Stimulated activated effector memory CD8-positive, alpha-beta T cell treated with anti-CD3 and anti-CD28 coated beads, Interleukin-12 subunit alpha, Interleukin-12 subunit beta, amount 100 ng/mL, for 72 hours (primary cell): ENCODE measurements at places on chromosomes 5 and 9.
A peak's percentile ranks its signal among the peaks of the same experiment; 100 is the strongest.

- no peak for DNase-seq
Observed at GRCh38 chr9:121499427-121500164, at the start of gene GGTA1. Gene GGTA1, minus strand, starts transcription at chr9:121499844. Its CDS starts 31,922 bp downstream, at chr9:121467922.

GRCh38 chr9:107118863-107119624, 164.0 kb upstream of the RAD23B start:
- no peak for DNase-seq

GRCh38 chr5:35359859-35360258, 129.6 kb upstream of the PRLR start:
- no peak for DNase-seq

- no peak for DNase-seq
Observed at GRCh38 chr5:141725891-141726290, 43.9 kb upstream of the ARAP3 start.

DNA sequence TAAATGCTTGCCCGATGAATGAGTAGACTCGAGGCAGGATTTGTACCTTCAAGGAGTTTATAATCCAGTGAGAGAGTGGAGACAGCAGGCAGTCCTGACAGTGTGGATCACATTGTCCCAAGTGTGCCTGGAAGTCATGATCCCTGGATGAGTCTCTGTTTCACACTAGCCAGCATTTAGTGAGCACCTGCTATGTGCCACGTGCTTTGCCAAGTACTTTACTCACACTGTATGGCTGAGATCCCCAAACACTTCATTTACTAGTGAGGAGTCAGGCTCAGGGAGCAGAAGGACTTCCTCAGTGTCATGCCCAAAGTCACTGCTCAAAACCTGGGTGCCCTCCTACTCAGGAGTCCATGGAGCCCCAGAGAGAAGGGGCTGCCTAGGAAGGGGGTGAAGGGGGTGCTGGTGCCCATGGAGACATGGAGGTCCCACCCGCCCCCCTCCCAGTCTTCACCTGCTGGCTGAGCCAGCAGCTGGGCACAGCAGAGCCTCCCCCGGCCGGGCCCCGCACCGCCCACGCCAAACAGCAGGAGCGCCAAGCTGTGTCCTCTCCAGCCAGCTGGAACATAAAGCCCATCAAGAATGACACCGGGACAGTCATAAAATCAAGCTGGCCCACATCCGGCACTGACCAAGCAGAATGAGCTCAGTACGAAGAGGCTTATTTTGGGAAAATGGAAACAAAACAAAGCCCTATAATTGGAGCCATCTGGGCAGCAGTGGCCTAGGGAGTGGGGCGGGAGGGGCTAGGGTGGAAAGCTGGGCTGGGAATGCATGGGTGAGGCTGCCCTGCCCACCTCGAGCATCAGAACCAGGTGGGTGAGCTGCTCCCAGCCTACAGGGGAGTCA, 10.6 kb downstream of the LAMC3 start:
- DNase-seq, result no peak

GRCh38 chr5:181207214-181207959, 2.4 kb upstream of the TRIM7 start:
- peak; percentile 70 for DNase-seq

GRCh38 chr9:124284237-124284831, 26.6 kb downstream of the NEK6 start:
- DNase-seq, result no peak

GRCh38 chr5:118722122-118723020, 266.0 kb downstream of the DTWD2 start:
- no peak for DNase-seq

DNA sequence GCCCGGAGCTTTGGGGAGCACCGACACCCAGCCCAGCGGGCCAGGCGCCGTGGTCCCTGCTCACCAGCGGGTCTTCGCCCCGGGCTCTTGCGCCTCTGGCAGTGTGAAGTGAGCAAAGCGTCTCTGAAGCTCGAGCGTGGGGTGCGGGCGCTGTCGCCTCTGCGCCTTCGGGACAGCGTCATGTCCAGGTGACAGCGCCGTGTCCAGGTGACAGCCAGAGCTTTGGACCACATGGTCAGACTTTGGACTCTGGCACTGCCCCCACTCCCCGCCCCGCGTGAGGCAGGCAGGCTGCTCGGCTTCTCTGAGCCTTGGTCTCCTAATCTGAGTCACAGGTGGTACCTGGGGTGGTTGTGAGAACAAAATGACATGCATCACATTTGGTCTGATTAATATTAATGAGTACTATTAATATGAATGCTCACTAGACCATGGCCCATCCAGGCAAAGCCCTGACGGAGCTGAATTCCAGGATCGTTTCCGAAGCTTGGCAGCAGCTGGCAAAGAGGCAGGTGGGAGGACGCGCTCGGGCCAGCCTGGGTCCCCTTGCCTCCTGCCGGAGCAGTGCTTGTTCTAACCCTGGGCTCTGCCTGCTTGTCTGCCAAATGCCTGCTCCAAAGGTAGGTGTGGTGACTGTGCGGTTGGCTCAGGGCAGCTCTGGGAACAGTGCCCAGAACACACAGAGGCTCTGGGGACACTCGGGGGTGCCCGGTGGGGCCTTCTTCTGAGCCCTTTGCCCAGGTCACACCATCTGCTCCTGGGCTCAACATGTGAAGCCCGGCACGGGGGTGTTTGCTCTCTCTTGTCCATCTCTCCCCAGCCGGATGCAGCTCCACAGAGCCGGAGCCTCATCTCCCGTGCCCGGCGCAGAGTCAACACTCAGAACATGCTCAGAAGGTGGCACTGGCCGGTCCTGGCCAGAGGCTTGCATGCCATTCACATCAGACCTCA, 157.1 kb downstream of the OLFM1 start:
- no peak for DNase-seq

- no peak for DNase-seq
Observed at GRCh38 chr9:86966852-86967511, 19.7 kb upstream of the GAS1 start.

- DNase-seq, result no peak
Observed at GRCh38 chr9:99485459-99485858, 263.4 kb downstream of the SEC61B start.

- no peak for DNase-seq
Observed at GRCh38 chr9:110021891-110022290, 186.1 kb downstream of the C9orf152 start.

DNA sequence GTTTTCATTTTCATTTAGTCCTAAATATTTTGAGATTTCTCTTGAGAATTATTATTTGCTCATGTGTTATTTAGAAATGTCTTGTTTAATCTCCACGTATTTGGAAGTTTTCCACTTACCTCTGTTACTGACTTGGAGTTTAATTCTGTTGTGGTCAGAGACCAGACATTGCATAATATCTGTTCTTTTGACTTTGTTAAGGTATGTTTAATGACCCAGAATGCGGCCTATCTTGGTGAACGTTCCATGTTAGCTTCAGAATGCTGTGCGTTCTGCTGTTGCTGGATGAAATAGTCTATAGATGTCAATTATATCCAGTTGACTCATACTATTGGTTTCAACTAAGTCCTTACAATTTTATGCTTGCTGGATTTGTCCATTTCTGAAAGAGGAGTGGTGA, 325.3 kb upstream of the TARS1 start:
- no peak for DNase-seq

- no peak for DNase-seq
Observed at GRCh38 chr5:127290019-127290945, at the start of gene MEGF10. Gene MEGF10, plus strand, starts transcription at chr5:127290796. Its CDS starts 40,513 bp downstream, at chr5:127331309.

DNA sequence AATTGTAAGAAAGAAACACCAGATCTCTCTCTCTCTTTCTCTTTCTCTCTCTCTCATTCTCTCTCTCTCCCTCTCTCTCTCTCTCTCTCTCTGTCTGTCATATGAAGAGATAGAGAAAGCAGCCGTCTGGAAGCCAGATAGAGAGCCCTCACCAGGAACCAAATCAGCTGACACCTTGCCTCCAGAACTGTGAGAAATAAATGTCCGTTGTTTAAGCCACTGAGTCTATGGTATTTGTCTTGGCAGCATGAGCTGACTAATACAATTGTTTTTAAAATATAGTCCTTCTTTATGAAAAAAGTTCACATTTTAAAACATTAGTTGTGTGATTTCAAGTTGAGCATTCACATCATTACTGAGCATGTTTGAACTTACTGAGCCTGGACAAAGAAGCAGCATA, 275.6 kb downstream of the CETN3 start:
- no peak for DNase-seq

GRCh38 chr9:6894135-6894534, 136.4 kb downstream of the KDM4C start:
- DNase-seq, result no peak

- DNase-seq, result no peak
Observed at GRCh38 chr9:89690334-89690912, 85.6 kb downstream of the GADD45G start.

- no peak for DNase-seq
Observed at GRCh38 chr5:127518319-127518621, 830 bp downstream of the PRRC1 start.

DNA sequence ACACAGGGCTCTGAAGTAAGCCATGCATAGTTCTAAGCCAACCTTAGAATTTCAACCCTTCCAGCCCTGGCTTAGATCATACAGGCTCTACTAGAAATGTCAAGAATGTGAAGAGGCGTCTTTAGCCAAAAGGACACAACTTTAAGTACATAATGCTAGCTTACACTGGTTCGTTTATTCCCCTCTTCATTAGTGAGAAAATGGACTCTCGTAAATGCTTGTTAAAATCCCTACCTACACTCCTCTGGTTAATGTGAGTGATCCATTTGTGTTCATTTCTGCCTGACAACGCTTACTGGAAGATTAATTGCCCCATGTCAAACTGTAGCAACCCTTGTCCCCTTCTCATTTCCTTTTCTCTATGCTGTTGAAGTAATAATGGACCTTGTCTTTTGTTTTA, 149.3 kb upstream of the POU5F2 start:
- DNase-seq, result no peak

DNA sequence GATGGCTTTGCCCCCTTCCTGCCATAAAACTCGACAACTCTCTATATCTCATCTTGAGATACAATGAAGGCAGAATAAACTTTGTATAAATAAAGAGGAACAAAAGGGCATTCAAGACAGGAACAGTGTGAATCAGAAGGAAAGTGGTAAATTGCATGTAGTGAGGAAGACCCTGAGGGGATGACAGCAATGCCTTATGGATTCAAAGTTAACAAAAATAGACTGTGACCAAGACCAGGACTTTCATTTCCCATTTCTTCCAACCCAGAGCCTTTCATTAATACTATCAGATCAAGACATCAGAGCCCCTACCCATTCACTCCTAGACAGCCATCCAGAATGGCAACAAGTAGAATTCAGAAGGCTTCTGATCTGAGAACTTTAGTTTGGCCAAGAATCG, 46.4 kb upstream of the ZNF462 start:
- DNase-seq, result no peak

DNA sequence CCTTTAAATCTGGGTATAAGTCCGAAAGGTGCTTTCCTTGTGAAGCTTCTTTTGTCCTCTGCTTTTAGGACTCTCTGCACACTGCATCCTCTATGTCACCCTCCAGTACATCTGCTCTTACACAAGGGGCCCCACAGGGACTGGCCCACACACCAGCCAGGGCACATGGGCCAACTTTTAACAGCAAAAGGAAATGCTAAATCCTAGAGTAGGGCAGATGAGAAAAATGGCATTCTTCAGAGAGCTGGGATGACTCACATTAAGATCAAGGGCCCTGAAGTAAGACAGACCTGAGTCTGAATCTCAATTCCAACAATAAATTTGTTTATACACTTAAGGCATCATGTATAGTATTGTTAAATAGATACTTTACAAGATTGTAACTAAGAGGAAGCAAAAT, 40.3 kb upstream of the CDKN2B start:
- no peak for DNase-seq

DNA sequence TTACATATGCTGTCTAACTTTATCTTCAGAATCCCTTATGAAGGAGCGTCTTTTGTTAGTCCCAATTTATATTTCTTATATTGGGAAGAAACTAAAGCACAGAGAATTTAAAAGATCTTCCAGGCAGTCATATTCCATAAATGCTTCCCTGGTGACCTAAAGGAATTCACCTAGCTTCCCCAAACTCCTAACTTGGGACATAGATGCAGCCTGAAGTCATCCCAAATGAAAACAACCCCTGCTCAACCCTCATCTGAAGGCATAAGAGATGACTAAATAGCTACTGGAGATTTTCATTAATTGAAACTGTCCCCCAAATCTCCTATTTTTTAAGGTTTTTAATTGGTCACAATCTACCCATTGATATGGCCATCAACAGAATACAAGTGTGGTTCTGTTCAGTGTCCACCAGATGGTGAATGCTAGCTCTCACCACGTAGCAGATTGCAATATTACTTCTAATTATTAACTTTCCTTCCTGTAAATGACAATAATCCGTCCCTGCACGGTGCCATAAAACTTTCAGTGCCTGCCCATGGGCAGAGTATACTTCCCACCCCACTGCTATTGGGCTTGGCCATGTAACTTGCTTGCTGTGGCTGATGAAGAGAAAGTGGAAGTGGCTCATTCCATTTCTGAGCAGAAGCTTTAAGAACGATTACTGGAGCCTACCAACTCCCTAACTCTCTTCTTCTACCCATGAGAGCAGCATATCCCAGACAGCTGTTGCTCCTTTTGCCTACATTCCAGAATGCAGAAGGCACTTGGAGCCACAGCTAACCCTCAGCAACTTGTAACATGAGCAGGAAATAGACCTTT, 18.7 kb downstream of the PRUNE2 start:
- DNase-seq, result no peak

- no peak for DNase-seq
Observed at GRCh38 chr5:136810261-136810801, 445.0 kb upstream of the TRPC7 start.
